ENCODE measurements at places on chromosomes 3 and 15.

DNA sequence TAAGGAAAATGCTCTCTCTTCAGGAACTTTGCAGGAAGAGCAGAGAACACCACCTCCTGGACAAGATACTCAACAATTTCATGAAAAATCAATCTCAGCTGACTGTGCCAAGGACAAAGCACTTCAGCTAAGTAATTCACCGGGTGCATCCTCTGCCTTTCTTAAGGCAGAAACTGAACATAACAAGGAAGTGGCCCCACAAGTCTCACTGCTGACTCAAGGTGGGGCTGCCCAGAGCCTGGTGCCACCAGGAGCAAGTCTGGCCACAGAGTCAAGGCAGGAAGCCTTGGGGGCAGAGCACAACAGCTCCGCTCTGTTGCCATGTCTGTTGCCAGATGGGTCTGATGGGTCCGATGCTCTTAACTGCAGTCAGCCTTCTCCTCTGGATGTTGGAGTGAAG is 200.5 kb downstream of the AKAP13 start:
- peak; percentile 43 for DNase-seq

GRCh38 chr3:14265246-14265962 is 86.8 kb downstream of the LSM3 start:
- DNase-seq = no peak

- no peak for DNase-seq
Observed at GRCh38 chr3:143716731-143717130, 131.5 kb downstream of the SLC9A9 start.

DNA sequence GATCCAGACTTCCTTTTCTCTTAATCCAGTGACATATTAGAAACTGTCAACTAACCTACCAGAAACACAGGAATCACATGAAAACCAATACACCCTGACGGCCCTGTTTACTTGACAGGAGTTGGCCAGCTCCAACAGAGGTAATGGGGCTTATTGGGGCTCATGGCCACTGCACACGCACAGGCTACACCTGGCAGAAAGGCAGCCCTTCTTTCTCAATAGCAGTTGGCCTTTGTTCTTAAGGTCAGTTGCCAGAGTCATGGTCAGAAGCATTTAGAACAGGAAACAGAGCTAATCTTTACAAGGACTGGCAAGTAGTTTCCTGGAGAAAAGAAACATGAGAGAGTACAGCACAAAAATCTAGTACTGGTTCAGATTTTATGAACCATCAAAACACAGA is 181.8 kb downstream of the MAGI1 start:
- DNase-seq = no peak

DNA sequence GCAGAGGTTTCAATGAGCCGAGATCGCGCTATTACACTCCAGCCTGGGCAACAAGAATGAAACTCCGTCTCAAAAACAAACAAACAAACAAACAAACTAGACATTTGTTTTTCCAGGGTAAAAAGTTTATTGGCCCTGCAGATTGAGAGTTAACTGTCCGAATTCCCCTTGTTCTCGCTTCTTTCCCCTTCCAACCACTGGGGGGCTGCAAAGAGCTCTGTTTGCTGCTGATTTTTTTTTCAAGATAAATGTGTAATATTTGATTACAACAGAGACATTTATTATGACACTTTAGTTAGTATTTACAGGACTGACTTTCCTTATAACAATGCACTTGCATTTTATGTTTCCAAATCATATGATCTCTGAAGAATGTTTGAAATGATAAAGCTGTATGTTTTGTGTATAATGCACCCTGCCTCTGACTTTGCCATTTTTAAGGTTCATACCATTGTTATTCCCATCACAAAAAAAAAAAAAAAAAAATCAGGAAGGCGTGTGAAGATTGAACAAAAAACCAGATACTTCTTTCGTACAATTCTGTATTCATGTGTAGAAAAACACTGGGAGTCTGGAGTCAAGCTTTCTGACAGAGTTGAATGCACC is 2.8 kb downstream of the CLSTN2 start:
- no peak for DNase-seq

- no peak for DNase-seq
Observed at GRCh38 chr3:159866201-159866746, 122.4 kb upstream of the IL12A start.

DNA sequence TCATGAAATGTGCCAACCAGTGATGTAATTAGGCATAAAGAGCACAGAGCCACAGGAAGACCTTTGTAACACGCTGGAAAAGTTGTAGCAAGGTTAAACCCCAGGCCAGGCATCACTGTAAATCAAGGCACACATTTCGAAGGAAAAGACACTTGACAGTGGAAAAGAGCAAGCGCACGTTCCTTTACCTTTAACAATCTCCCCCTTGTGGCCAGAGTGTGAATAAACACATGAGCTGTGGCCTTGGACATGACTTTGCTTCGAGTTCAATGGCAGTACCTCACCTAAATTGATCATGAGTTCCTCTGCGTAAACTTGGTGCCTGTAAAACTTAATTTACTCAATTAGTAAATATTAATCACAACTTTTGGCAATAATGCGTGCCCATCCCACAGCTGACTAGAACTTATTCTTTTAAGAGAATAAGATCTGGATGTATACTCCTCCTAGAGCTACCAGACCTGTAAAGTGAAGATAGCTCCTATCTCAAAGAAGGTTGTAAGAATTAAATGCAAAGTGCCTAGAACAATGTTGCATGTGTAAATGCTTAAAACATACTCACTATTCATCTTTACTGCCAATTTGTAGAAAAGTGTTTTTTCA is 757.0 kb upstream of the NECTIN3 start:
- peak; percentile 38 for DNase-seq

DNA sequence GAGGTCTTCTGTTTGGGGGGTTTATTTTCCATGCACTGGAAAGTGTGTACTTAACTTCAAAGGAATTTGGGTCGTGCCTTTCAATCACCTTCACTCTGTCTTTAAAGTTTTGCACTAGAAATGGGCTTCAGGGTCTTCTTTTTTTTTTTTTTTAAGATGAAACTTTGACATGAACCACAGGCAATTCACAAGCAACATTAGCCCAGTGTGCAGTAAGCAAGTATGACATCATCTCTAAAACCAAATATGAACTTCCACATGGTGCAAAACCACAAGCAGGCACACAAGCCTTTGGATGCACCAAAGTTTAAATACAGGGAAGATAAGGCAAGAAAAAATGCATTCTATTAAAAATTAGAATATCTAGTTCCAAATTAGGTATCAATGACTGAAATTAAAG is 381.9 kb downstream of the ERC2 start:
- no peak for DNase-seq

DNA sequence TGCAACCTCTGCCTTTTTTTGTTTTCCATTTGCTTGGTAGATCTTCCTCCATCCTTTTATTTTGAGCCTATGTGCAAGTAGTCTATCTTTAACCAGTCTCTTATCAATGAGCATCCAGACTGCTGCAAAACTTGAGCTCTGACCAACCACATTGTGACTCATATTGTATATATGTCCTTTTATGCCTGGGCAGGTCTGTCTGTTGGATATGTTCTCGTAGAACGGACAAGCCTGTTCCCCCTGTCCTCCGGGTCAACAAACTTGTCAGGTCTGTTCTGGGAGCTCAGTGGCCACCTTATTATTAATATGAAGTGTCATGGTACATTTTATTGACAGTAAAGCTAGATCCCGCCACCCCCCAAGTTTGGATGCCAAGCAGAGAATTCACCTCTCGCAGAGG is 252.9 kb upstream of the ST8SIA2 start:
- DNase-seq = no peak

DNA sequence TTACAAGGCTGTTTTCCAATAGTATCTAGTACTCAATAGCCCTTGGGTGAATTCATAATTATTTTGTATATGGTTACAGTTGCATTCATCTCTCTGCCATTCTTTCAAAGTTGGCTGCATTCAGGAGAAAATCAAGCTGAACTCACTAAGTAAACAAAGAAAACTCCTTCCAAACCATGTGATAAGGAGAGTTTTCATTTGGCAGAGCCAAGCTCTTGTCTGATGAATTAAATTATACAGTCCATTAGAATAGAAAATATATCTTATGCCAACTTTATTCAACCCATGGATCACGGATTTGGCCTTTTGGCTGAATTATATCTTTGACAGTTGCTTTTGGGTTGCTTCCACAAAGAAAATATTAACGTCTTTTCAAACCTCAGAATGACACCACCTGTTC is 272.3 kb upstream of the ROBO1 start:
- DNase-seq = no peak

GRCh38 chr15:33154351-33155166 is 40.0 kb downstream of the FMN1 start:
- DNase-seq = peak; percentile 11

- no peak for DNase-seq
Observed at GRCh38 chr15:55823699-55824340, 80.9 kb upstream of the PRTG start.

DNA sequence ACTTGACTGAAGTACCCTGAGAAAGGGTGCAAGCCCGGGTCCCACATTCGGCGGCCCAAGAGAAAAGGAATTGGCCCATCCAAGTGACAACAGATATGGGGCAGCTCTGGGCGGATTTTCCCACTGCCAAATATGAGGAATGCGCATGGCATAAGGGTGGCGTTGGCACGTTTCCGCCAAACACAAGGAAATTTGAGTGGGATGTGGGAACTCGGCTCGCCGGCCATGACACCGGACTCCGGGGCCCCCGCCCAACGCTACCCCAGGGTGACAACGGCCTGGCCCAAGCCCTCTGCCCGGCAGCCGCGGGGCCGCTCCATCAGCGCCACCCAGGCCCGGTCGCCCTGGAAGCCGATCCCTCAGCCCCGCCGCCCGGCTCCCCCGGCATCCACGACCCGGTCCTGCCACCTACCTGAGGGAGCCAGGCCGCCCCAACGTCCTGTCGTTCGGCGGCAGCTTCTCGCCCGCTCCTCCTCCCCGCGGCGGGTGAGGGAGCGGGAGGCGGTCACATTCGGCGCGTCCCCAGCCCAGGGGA is 449 bp downstream of the RAF1 start:
- peak; percentile 34 for DNase-seq

DNA sequence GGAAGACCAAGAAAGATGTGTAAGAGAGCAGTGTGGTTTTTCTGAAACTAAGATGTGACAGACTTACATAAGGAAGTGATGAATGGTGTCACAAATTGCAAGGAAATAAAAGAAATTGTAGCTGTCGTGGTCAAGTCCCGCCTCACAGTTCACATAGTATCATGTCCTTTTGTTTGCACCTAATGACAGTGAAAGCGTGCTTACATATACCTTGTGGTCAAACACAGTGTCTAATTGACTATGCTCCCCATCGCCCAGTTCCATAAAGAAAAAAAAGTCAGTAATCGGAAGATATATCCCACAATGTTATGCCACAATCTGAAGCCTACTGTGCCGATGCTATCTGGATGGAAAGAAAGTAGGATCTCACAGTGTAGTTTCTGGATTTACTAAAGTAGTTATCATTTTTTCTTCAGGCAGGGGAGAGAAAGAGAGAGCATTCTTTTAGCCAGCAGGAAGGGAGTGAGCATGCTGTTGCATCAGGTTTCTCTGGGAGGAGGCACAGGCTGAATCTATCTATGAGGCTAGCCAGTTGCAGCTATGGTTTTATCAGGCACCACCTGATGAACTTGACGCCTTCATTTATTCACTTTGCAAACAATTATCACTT is 9.8 kb upstream of the PLSCR1 start:
- no peak for DNase-seq

- no peak for DNase-seq
Observed at GRCh38 chr3:129035360-129036221, 25.0 kb upstream of the GP9 start.
